ENCODE measurements at places on chromosomes 13 and 19.

DNA sequence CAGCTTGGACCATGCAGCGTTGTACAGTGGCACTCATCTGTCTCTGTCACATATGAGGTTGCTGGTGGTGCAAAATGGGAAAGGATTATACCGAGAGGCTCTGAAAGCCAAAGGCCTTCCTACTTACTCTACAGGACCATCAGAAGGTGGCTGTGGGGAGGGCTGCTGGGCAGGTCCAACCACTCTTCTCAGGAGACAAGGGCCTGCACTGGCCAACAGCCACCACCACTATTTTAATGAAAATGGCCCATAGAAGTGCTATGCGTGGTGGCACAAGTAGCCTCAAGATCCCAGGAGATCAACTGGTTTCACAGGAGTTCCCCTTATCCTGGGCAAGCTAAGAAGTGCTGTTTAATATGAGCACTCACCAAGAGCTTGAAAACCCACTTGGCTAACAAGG is 52.3 kb downstream of the MRPL57 start:
- no peak for DNase-seq

- DNase-seq: no peak
These were observed 2.2 kb upstream of the ESD start for GRCh38 chr13:46799139-46799538.

DNA sequence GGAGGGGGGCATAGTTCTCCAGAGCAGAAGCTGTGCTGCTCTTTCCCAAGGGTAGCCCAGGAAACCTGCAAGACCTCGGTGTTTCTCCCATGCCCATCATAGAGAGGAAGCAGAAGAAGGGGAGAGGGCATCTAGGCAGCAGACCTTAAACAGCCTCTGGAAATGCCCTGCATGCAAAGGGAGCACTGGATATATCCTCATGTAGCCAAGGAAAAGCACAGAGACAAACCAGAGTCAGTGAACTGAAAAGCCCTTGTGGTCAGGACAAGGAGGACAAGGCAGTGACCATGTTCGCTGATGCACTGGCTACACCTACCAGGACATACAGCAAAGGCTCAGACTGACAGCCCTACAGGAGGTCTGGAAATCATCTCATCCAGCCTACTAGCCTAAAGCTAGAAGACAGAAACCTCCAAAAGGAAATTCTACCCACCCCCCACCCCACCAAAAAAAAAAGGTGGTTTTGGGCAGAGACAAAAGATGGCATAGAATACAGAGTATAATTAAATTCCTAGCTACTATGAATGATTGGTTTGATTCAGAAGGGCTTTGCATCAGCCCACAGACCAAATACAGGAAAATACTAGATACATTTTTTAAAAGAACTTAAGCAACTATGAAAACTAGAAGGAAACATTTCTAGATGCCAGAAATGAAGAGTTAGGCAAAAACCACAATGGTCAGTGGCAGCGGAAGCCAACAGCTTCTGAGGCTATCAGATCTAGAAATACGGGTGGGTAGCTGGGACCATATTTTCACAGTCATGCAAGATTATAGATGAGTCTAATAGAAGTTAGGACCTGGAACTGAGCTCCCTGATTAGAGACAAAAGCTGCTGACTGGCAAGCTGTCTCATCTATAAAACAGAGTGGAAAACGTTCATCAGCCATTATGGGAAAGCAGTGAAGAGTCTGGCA is 4.4 kb upstream of the TBC1D4 start:
- no peak for DNase-seq

GRCh38 chr13:23433171-23434153 is at the start of gene SACS:
TSS of gene SACS (minus strand) at chr13:23433702. CDS start at chr13:23411239, 22,463 bp downstream.
- no peak for DNase-seq

- DNase-seq: no peak
These were observed 15.6 kb upstream of the C1QTNF9 start for GRCh38 chr13:24293746-24294145.

GRCh38 chr13:95957331-95957730 is 95.9 kb downstream of the UGGT2 start:
- no peak for DNase-seq

DNA sequence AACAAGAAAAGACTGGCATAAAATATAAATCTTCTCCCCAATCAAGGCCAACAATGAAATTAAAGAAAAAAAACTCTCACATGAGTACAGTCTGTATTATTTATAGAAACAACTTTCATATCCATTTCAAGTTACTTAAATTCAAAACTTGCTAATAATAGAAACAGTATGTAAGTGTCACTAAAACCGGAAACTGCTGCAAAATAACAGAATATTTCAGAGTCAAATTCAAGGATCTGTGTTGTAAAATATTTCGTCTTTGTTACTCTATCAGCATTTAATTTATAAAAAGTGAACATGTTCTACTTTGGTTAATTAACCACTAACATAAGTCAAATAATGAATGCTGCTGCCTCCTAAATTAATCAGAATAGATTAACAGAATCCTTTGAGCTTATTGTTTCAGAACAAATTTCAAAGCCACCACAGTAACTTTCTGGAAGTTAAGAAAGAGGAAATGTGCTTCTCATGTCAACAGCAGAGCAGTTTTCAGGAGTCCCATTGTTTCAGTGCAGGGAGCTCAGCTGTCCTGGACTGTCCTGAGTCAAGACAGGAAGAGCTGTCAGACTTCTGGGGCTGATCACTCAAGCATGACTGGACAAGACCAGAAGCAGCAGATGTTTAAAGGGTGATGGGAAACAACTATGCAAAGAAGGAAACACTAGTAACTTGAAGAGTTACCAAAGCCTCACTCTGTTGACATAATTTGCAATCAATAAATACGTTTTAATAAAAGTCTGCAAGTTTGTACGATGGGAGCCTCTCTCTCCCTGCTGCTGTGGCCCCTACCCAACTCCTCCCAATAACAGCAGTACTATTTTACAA is 76.9 kb downstream of the FOXO1 start:
- peak; percentile 64 for DNase-seq

All from CD4-positive, alpha-beta T cell treated with Interferon gamma for 1 hour (primary cell).